AG08396 (cell line): ENCODE measurements at places on chromosomes 13 and 19.
A peak's percentile ranks its signal among the peaks of the same experiment; 100 is the strongest.

GRCh38 chr13:86986448-86986847 is 684.7 kb upstream of the SLITRK5 start:
- DNase-seq, result no peak

DNA sequence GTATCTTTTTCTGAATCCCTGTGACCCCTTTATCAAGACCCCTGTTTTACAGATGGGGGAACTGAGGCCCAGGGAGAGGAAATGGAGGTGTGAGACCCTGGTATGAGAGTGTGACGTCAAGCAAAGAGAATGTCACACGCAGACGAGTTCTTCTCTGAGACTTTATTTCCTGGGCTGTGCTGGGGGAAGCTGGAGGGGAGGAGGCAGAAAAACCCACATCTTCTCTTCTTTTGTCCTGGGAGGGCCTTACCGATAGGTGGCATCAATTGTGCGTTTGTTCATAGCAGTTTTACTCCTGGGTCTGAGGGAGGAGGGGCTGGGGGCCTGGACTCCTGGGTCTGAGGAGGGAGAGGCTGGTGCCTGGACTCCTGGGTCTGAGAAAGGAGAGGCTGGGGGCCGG is 4.9 kb upstream of the KLK15 start:
- DNase-seq, result no peak

DNA sequence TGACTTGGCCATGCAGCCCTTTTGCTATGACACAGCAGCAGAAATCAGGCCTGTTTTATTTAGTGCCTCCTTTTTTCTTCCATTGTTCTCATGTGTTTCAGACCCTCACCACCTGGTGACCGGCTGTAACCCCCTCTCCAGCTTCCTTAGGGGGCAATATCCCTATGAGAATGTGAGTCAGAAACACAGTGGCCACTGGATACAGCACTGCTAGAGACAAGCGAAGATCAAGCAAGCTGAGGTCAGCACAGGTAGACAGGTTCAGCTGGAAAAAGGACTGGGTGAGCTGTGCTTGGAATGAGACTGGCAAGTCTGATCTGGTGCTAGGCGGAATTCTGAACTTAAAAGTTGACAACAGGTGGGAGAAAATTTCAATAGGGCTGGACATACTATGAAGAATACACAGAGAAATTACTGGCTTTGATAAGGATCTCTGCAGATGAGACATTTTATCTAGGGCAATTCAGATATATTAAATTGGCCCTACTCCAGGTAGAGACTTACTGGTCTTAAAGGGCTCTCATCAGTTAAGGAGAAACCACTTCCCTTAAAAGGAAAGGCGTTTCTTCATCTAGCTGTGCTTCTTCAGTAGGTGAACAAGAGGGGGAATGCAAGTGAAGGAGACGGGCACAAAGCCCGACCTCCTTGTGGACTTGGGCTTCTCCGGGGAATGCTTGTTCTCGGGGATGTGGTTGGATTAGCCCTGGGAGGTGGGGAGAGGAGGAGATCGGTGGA is 83.3 kb downstream of the ERCC5 start:
- no peak for DNase-seq

GRCh38 chr13:41061914-41062837 is 867 bp downstream of the WBP4 start:
- DNase-seq, result peak; percentile 62

- peak; percentile 69 for DNase-seq
Measured at GRCh38 chr13:111460548-111461444, 140.4 kb downstream of the TEX29 start.

GRCh38 chr19:19078801-19079200 is 15.0 kb downstream of the SLC25A42 start:
- DNase-seq, result no peak

DNA sequence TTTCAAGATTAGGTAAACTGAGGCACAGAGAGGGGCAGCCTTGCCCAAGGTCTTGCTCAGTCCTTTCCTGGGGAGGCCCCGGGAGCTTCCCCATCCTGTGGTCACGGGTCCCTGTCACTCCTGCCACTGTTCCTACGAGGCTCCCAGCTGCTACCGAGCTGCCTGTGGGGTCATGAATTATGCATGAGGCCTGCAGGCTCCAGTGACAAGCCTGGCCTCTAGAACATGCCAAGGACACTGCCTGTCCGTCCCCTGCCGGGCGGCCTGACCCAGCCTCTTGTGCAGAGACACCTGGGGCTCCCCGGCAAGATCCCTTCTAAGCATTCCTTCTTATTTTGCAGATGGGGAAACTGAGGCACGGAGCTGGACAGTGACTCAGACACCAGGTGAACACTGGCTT is 2.7 kb downstream of the FCHO1 start:
- DNase-seq, result no peak

GRCh38 chr13:37587236-37587635 is 11.3 kb downstream of the POSTN start:
- DNase-seq, result no peak

DNA sequence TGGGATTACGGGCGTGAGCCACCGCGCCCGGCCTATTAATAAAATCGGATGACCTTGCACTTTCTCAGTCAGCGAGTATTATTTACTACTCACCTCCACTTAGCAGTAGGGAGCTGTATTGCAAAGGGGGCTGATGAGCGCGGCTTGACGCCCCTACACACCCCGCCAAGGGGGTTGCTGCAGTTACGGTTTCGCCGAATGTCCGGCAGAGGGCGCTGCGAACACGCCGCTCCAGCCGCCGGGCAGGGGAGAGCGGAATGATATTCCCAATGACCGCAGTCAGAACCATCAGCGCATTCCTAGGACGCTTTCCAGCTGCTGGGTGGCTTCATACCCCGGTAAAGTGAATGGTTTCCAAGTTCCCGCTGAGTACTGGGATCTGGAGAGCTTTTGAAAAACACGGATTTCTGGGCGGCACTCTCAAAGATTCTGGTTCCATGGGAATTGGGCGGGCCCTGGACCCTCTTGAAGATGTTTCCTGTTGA is 30.0 kb upstream of the TPT1 start:
- DNase-seq, result peak; percentile 90

DNA sequence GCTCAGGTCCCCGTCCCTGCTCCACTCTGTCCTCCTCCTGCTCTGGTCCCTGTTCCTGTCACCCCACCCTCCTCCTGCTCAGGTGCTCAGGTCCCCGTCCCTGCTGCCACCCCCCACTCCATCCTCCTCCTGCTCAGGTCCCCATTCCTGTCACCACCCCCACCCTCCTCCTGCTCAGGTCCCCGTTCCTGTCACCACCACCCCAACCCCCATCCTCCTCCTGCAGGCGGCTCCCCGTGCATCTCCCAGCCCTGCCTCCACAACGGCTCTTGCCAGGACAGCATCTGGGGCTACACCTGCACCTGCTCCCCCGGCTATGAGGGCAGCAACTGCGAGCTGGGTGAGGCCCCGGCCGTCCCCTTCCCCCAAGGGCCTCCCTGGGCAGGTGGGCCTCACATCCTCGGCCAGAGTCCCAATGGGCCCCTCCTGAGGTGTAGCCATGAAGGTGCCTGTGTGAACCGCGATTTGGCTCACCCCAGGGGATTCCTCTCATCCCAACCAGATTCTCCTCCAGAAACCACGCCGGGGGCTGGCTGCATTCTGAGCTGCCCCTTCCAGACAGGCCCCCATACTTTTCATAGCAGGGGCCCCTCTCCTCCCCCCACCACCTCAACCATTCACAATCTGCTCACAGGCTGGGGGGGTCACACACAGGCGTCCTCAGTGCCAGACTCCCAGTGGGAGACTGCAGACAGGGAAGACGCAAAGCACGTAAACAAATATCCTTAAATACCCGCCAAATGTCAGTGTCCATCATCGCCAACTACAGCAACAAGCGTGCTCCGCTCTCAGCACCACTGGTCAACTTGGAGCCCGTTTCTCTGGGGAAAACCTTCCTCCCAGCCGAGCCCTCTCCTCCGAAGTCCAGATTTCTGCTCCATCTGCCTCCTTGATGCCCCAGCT is 4.6 kb downstream of the PROZ start:
- no peak for DNase-seq

GRCh38 chr13:86591862-86592261 is 792.6 kb upstream of the SLITRK6 start:
- no peak for DNase-seq

DNA sequence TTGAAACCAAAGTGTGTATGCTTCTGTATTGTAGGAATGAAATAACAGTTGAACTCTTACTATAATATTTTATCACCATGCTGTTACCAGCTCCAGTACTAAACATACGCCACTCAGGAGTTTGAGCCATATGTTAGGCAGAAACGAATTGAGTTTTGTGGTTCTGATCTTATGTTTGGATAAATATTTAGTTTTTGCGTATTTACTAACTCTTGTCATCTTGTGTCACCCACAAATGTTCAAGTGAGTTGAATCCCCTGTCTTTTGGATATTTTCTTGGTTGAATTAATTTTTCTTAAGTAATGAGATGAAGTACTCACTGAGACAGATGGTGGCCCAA is 1.5 kb downstream of the FNDC3A start:
- DNase-seq, result no peak

GRCh38 chr19:8585894-8586750 is 8.9 kb upstream of the MYO1F start:
- DNase-seq, result peak; percentile 62

- peak; percentile 37 for DNase-seq
Measured at GRCh38 chr13:49649244-49649962, 21.1 kb downstream of the ARL11 start.

GRCh38 chr13:111974341-111974640 is 92.7 kb upstream of the SOX1 start:
- no peak for DNase-seq

GRCh38 chr13:100176801-100177400 is 88.0 kb downstream of the PCCA start:
- no peak for DNase-seq

DNA sequence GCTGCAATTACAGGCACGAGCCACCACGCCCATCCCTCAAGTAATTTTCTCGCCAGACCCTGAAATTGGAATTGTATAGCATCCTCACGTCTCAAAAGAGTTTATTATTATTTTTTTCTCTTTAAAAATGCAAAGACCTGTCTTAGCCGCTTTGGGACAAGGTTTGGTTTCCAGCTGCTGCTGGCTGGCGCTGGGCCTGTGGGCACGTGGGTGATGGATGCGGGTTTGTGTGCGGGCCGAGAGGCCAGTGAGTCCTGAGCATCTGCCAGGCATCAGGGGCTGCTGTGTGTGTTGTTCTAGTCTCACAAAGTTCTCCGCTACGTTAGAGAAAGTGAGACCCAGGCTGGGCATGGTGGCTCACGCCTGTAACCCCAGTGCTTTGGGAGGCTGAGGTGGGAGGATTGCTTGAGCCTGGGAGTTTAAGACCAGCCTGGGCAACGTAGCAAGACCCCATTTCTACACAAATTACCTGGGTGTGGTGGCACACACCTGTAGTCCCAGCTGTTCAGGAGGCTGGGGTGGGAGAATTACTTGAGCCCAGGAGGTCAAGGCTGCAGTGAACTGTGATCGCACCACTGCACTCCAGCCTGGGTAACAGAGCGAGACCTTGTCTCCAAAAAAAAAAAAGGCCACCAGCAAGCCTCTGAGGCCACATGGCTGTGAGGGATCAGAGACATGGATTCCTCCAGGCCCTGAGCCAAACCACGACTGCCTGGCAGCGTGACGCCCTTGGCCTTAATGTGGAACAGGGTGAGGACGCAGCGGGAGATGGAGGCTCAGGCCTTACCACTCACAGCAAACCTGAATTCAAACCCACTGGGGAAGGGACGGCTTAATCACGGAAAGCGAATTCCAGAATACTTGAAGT is 4.7 kb upstream of the TMPRSS9 start:
- peak; percentile 63 for DNase-seq

DNA sequence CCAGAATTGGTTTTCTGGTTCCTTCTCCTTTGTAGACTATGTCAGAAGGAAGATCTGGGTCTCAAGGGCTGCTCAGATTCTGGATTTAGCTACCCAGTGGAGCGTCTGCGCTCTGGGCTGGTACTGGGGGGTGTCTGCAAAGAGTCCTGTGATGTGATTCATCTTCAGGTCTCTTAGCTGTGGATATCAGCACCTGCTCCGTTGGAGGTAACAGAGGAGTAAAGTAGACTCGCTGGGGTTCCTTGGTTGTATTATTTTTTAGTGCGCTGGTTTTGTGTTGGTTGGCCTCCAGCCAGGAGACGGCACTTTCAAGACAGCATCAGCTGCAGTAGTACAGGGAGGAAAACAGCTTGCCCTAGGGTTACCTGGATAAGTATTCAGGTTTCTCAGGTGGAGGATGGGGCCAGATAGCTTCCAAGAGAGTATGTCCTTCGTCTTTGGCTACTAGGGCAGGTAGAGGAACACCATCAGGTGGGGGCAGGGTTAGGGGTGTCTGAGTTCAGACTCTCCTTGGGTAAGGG is 10.4 kb upstream of the KLK15 start:
- DNase-seq, result no peak

- peak; percentile 44 for DNase-seq
Measured at GRCh38 chr13:111270765-111271698, 49.4 kb upstream of the TEX29 start.

DNA sequence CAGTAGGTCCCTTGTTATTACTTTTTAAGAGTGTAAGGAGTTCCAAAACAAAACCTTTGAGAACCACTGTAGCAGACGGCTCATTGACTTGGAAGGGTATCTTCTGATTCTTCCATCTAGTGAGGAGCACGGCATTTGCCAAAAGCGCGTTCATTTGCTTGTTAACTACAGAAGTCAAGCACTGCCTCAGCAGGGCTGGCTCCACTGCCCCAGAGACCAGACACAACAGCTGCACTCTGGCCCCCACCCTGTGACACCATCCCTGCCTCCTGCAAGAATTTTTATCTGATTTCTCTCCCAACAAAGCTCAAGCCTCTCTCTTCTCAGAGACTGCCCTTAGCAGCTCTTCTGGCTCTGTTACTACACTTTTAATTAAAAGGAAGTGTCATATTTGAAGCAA is 20.7 kb upstream of the XPO4 start:
- DNase-seq, result no peak

GRCh38 chr19:17183271-17183761 is 31.8 kb upstream of the USE1 start:
- no peak for DNase-seq

DNA sequence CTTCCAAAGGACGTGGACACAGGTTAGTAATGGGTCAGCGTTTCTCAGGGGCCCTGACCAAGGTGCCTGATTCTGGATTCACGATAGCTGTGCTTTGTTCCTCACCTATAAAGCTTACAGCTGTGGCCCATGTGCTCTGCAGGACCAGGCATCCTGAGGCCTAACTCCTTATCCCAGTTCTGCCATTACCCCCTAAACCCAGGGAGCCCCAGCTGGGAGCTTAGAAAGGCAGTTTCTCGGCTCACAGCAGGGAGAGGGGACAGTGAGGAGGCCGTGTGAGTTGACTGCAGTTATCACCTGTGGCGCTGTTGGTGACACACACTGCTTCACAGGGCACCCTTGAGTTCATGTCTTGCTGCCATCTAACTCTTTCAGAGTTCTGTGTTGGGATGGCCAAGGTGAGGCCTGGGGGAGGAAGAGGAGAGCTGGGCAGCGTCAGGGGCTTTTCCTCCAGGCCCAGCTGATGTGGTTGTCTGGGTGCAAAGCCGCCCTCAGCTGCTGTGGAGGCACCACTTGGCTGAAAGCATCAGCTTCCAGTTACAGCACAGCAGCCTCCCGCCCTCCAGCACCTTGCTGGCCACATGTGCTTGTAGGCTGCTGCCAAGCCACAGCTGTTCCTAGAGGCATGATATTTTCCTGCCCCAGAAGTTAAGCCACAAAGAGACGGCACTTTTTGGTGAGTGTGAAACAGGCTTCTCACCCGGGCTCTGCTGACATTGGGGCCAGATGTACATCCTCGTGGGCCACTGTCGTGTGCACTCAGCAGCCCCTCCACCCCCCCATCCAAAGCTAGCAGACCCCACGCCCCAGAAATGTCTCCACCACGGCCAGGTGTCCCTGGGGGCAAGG is 99.6 kb upstream of the MCF2L start:
- no peak for DNase-seq
